ENCODE measurements at places on chromosomes 11 and 22.

DNA sequence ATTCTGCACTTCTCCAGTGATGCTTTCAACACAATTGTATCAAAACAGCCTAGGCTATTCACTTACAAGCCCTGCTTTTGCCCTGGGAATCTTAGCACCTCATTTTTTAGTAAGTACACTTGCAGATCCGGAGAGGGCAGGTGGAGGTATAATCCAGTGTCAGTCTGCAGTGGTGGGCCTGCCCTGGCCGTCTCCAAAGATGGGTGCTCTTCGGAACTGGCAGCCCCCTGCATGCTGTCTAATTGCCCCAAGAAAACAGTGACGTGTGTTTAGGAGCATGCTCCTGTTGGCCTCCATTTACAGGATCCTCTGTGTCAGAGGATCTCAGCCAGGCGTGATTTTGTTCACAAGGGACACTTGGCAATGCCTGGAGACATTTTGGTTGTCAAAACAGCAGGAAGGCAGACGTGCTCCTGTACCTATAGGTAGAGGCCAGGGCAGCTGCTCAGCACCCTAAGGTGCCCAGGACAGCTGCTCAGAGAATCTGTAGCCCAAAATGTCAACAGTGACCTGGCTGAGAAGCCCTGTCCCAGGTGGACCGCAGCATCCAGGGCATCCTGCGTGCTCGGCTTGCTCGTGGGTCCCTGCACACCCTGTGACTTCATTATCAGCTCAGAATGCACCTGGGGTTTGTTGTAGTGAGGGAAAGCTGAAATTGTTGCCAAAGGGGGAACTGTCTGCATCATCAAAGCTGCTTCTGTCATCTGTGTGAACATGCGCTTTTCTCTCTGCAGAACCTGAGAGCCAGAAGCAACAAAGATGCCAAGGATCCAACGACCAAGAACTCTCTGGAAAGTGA lies 90.7 kb downstream of the BCR start:
- DNase-seq, result no peak

- DNase-seq, result no peak
Observed at GRCh38 chr11:44285756-44286155, 24.2 kb downstream of the ALX4 start.

DNA sequence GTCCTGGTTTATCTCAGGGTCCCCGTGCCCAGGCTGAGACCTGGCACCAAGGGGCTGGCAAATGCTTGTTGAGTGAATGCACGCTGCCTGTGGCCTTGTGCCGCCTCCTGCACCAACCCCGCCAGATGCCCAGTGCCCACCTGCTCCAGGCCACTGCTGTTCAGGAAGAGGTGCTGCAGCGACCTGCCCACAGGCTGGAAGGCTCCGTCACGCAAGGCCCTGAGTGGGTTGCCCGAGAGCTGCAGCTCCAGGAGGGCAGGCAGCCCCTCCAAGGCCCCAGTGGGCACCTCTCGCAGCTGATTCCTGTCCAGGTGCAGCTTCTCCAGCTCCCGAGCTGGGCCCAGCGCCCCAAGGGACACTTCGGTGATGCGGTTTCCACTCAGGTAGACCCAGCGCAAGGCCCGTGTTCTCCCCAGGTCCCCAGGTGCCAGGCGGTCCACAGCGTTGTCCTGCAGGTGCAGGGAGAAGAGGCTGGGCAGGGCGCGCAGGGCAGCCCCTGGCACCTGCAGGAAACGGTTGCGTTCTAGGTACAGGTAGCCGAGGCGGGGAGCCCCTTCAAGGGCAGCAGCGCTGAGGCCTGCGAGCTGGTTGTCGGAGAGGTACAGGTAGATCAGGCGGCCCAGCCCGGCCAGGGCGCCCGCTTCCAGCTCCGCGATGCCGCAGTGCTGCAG lies 3.6 kb downstream of the CHADL start:
- DNase-seq, result no peak

DNA sequence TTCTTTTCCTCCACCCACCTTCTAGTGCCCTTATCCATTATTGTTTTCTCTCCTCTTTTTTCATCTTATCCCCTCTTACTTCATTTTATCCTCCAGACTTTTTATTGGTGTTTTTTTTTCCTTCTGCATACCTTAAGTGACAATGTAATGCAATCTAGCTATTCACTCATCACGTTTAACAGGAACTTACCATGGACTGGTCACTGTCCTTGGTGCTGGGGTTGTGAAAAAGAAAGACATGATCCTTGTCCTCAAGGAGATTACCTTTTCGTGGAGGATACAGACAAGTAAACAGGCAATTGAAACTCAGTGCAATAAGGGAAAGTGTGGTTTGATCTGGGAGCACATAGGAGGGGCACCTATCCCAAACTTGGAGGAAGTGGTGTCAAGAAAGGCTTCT lies 20.7 kb downstream of the SYT9 start:
- no peak for DNase-seq

DNA sequence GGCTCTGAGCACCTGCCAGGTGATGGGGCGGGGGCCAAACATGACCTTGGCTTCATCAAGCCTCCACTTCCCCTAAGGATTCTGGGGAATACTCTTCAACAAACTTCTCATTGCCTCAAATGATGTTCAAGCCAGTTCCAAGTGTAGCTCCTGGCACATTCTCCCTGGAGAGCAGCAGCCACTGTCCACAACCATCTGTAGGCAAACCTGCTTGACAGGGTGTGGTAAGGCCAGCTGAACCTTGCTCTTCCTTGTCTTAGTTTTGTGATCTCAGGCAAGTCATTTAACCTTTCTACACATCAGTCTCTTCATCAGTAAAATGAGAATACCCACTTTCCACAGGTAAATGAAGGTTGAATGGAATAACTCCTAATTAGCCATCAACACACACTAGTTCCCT lies 323.3 kb downstream of the TENM4 start:
- DNase-seq, result no peak

GRCh38 chr11:6895010-6895409 lies 2.7 kb upstream of the OR2D2 start:
- no peak for DNase-seq

GRCh38 chr11:33893711-33894397 lies 2.0 kb upstream of the LMO2 start:
- DNase-seq, result peak; percentile 71

DNA sequence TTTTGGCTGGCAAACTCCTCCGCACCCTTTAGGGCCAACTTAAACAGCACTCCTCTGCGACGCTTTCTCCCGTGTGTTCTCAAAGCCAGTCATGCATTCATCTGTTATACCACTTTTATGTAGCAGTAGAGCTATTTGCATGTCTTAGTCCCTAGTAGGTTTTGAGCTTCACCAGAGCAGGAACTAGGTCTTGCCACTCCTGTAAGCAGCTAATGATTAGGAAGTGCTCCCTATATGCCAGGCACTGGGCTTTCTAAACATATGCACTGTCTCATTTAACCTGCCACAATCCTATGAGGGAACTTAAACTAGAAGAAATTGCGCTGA lies 180.8 kb downstream of the DBX1 start:
- DNase-seq, result no peak

DNA sequence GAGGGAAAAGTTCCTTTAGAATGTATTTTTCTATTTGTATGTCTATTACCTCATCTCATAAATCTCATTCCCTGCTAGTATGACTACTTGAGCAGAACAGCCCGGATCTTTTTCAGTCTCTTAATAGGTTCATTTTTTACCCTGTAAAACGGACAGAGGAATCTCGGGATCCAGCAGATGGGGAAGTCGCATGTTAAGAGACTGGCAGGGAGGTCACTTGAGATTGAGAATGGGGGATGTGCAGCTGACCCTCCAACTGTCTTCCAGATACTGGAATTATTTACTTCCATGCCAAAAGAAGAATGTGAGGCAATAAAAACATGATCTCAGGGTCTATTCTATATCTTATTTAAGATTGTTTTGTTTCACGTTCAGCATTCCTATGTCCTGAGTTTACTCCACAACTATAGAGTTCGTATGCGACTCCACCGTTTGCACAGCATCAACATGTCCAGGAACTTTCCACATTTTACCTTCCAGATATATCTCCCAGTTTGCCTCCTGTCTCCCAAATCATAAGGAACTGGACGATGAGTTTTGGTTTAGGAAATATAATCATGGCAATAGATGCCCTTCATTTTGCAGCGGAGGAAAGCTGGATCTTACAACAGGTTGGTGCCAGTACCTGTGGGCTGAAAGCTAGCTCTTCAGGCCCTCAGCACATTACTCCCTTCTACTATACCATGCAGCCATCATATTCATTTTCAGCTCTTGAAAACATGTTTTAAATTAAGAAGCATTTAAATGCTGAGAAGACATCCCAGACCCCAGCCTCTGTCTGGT lies 181.5 kb downstream of the MAML2 start:
- peak; percentile 70 for DNase-seq

GRCh38 chr11:61580271-61580888 lies 496 bp downstream of the SYT7 start:
- DNase-seq, result no peak

- peak; percentile 10 for DNase-seq
Observed at GRCh38 chr11:121035780-121036179, 11.9 kb downstream of the TBCEL start.

DNA sequence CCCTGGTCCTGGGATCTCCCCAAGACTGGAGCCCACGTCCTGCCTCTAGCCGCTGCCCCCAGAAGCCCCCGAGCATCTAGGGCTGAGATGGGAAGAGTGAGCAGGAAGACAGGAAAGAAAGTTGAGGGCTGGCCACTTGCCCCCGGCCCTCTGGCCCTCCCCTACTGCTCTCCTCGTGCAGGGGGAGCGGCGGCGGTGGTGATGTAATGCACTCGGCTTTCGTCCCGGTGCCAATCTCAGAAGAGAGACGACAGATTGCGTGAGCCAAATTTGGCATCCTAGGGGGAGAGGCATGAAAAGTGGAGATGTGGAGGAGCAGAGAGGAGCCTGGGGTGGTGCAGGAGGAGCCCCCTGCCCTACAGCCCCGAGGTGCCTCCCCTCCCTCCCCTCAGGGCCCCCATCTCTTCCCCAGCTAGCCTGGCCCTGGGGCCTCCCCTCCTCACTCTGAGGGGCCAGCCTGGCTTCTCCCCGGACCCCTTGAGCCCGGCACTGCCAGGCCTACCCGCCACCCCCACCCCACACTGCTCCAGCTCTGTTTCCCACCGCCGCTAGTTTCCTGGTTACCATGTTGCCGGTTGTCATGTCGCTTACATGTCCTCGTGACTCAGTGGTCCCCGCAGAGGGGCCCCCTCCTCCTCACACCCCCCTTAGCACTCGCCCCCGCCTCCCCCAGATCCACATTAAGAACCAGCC lies 2.5 kb downstream of the KCNJ4 start:
- peak; percentile 50 for DNase-seq

- no peak for DNase-seq
Observed at GRCh38 chr22:42645938-42646568, 3.1 kb downstream of the CYB5R3 start.

GRCh38 chr11:43712676-43713075 lies 32.1 kb downstream of the HSD17B12 start:
- no peak for DNase-seq

GRCh38 chr11:78000193-78000592 lies 5.7 kb upstream of the INTS4 start:
- peak; percentile 88 for DNase-seq

GRCh38 chr11:41446566-41446965 lies 12.9 kb downstream of the LRRC4C start:
- no peak for DNase-seq

DNA sequence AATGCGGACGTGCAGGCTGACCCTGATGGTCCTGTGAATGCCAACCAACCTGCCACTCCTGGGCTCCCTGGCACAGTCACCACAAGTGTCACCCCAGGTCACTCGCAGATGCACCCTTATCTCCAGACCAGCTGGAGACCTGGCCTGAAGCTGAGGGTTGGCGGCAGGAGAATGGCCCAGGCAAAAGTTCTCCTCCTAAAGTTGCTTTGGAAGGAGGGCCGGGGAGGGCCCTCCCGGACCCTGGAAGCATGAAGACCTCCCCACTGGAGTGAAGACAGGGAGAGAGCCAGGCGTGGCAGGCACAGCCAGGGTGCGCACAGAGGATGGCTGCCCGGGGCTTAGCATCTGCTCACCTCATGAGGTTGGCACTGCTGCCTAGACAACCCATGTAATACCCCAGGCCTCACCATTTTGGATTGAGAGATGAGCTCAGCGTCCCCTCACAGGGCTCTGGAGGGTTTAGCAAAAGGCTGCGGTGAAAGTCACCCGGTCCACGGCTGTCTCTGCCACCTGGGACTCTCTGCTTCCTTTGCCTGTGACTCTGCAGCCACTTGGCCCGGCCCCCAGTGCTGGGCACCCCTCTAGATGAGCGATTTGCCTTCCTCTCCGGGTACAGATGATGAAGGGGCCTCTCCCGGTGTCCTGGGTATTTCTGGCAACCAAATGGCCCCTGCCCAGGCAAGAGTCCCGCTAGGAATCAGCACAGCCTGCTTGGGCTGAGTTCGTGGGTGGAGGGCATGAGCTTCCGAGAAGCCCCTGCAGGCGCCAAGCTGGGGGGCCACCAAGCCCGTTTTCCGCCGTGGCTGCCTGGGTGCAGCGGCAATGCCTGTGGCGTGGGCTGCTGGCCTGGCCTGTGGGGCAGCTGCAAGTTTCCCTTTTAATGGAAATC lies 48.3 kb upstream of the SEPTIN5 start:
- DNase-seq, result no peak

- DNase-seq, result no peak
Observed at GRCh38 chr22:18085188-18085587, 7.4 kb downstream of the PEX26 start.

DNA sequence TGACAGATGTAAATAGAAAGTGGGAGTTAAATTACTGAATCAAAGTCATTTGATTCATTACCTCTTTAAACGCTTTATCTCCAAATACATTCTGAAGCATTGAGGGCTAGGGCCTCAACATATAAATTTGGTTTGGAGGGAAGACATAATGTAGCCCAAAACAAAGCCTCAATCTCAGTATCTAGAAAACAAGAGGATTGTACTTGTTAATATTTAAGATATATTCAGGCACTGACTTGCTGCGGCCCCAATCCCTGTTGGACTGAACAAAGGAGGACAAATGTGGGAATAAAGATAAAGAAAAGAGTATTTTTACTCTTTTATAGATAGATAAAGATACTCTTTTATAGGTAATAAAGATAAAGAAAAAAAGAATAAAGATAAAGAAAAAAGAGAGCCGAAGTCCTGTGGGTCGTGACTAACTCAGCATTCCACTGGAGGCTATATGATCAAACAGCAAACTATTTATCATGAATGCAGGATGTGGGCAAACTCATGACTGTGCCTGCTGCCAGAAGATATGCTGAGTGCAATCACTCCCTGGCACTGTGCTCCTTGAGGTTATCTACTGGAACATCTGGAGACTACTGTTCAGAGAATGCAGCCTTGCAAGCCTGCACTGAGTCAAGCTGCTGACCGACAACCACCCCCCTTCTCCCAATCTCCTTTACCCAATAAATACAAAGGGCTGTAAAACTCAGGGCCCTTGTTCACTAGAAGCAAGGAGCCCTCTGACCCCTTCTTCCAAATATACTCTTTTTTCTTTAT lies 6.9 kb downstream of the OR10V1 start:
- DNase-seq, result peak; percentile 55

DNA sequence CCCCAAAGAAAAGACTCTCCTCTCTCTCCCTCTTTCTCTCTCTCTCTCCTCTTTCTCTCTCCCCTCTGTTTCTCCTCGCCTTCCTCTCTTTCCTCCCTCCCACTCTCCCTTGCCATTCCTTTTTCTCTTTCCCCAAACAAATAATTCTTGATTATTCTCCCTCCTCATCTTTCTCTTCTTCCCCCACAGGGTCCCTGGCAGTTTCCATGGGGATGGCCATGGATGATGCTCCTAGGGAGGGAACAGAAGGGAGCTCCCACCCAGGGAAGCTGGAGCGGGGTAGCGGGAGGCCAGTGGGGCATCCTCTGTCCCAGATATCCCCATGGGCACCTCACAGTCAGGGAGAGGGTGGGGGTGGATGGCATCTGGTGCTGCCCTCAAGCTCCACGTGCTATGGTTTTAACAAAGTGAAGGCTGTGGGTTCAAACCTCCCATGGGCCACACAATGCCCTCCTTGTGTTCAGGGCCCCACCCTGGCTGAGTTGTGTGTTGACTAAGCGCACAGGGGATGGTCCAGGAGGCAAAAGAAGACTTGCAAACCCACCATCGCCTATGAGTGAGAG lies 266.4 kb downstream of the BUD13 start:
- no peak for DNase-seq

Measured in fibroblast of pulmonary artery (primary cell).